H1 (cell line): ENCODE measurements at places on chromosomes 12 and 14. TPM values are rescaled to one million over a fixed set of nuclear protein-coding genes. Genes with fewer than 3 reads are reported as not detected.

GRCh38 chr14:81655423-81656314, 122.0 kb upstream of the SEL1L start:
- DNase-seq, result no peak

- no peak for DNase-seq
Measured at GRCh38 chr12:2003676-2004112, 563 bp downstream of the DCP1B start.

Gene PIANP
- 9.8 and 15.3 TPM in 2 replicates for total RNA-seq

Gene FLRT2
- total RNA-seq, result 6.7 and 6.9 TPM in 2 replicates

- no peak for DNase-seq
Measured at GRCh38 chr12:1069846-1070245, 78.8 kb downstream of the ERC1 start.

DNA sequence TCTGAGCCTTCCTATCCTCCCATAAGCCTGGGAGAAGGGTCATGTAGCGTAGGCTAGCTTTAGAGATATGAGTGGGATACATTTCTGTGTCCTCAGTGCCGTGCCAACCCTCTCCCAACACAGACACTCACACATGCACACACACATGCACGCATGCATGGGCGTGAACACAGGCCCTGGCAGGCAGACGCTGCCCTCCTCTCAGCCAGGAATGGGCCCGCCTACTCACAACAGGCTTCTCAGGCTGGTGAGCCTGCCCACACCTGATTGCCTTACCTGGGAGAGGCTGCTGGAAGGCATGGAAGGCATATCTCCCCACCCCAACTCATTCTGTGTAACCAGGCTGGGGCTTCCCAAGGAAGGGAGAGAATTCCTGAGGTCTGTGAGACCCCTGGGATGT, 12.8 kb upstream of the ACVR1B start:
- no peak for DNase-seq

Gene NYNRIN
- total RNA-seq, result 18.3 and 19.6 TPM in 2 replicates

Gene DENND5B
- total RNA-seq, result 16.2 and 20.2 TPM in 2 replicates

- no peak for DNase-seq
Measured at GRCh38 chr14:77086017-77086727, 11.9 kb upstream of the CIPC start.

Gene SLC5A8
- 0.11 TPM in 1 of 2 replicates, not detected in the other for total RNA-seq

Gene GUCY2C
- total RNA-seq, result 2.5 and 3.2 TPM in 2 replicates

DNA sequence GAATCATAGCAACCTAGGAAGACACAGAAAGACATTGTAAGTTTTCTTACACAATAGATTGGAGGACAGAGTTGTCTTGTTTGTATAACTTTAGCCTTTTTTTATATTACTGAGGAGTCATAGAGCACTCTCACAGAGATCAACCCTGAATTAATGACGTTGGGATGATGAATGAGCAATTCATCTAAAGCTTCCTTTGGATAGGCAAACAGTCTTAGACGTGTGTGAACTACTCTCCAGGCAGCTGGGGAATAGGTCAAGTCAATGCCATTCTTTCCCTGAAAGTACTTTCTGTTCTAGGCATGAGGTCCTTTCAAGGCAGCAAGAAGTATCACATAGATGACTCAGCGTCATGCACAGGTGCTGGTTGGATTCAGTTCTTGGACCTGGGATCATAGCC, 369.1 kb upstream of the NOVA1 start:
- no peak for DNase-seq

DNA sequence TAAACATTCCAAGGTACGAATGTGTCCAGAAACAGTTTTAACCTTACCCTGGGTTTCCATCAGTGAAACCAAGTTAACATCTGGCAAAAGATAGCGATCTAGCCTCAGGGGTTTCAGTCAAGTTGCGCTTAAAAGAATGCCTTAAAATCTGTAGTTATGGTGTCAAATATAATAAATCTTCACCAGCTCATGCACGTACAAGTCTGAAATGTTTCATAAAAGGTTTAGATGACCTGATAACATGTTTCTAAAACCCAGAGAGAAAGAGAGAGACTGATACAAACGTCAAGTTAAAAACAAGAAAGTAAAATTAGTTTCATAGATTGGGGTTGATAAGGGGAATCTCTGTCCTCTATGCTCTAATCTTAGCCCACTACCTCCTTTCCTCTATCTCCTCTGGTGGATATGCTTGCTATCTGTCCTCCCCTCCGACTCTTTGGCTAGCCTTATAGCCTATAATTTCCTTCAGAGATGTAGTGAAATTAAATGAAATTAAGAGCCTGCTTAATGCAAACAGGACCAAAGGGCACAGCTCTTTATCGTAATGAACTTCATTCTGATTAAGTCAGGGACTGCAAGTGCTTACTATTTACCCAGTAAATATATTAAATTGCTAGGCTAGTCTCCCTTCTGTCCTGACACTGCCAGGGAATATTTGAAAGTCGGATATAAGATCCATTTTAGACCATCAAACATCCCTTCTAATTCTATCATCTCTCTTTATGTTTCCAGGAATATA, 18.4 kb upstream of the FOS start:
- DNase-seq, result no peak

DNA sequence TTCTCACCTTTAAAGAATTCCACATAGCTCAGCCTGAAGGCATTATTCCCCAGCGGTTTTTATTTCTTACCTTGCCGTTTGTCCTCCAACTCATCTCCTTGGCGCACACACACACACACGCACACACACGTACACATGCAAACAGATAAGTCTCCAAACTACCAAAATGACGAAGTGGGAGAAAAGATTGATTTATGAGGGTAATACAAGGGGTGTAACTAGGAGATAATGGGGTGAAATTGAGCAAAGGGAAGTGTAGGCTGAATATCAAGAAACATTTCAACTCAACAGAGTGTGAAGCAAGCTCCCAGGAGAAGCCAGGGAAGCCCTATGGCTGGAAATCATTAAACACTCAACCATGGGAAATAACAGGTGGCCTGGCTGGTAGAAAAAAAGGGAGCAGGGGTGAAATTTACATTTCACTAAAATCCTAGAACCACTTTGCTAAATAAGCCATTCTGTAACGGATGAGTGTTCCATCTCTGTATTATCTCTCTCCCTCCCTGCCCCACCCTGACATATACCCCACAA, 41.0 kb downstream of the GRIN2B start:
- DNase-seq, result no peak

DNA sequence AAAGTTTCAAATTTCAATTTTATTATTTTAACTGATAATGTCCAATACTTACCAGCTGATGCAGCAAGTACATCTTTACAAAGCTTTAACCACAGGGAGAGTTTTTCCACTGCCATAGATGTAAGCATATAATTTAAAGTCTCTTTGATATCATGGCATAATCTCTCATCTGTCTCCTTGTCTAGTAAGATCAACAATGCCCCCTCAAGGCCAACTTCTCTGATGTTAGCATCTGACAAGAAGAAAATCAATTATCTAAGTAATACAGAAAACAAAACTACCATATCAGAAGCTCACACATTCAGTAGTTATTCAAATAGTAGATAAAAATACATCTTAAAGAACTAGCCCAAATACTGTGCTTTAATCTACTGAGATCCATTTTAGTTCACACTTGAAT, 94.2 kb downstream of the HEATR5A start:
- DNase-seq, result no peak

DNA sequence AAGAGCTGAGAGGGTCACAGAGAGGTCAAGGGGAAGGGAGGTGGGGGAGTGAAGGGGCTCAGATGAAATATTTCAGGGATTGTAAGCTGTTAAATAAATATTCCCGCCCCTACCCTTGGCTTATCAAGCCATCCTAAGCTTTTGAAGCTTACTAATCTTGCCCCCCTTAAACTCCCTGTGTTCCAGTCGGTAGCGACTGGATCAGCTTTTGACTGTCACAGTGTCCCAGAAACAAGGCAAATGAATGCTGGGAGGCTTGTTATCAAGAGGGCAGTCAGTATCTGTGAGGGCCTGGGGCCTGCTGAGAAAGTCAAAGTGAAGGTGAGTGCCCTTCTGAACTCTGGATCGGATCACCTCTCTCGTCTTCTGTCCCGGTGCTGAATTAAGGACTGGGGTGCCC, 128.1 kb downstream of the DACT1 start:
- DNase-seq, result no peak

DNA sequence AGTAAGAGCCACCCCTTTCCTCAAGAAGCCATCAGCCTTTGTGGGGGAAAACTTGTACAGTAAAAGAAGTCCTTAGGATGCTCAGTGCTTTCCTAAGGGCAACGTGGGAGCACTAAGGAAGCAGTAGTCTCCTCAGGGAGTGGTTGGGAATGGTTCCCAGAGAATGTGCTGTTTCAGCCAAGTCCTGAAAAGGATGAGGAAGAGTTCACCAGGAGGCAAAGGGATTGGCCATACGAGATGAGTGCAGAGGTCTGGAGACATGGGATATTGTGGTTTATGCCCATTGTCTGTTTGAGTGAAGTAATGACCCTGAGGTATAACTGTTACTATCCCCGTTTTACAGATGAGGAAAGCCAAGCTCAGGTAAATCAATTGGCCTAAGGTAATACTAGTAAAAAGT, 86.0 kb upstream of the ATF1 start:
- DNase-seq, result no peak

DNA sequence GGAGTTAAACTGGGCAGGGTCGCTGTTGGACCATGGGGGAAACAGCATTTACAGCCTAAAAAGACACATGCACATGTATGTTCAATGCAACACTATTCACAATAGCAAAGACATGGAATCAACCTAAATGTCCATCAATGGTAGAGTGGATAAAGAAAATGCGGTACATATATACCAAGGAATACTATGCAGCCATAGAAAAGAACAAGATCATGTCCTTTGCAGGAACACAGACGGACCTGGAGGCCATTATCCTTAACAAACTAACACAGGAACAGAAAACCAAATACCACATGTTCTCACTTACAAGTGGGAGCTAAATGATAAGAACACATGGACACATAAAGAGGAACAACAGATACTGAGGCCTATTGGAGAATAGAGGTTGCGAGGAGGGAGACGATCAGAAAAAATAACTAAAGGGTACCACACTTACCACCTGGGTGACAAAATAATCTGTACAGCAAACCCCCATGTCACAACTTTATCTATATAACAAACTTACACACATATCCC, 25.0 kb upstream of the SRP54 start:
- DNase-seq, result no peak

Gene ZBTB1
- total RNA-seq, result 27.5 and 27.9 TPM in 2 replicates

GRCh38 chr12:77754086-77754485, 76.6 kb upstream of the NAV3 start:
- DNase-seq, result no peak

GRCh38 chr12:124592481-124593160, 25.2 kb upstream of the NCOR2 start:
- no peak for DNase-seq
